Activated CD4-positive, alpha-beta T cell treated with anti-CD3 and anti-CD28 coated beads, Interleukin-2, Interleukin-6, amounts not matched to agents 100 ng/mL and 50 ng/mL, durations not matched to agents 16 hours and 8 hours (primary cell): ENCODE measurements at places on chromosomes 12 and 14.

- DNase-seq, result no peak
Observed at GRCh38 chr12:123445388-123446332, 9.2 kb upstream of the RILPL2 start.

DNA sequence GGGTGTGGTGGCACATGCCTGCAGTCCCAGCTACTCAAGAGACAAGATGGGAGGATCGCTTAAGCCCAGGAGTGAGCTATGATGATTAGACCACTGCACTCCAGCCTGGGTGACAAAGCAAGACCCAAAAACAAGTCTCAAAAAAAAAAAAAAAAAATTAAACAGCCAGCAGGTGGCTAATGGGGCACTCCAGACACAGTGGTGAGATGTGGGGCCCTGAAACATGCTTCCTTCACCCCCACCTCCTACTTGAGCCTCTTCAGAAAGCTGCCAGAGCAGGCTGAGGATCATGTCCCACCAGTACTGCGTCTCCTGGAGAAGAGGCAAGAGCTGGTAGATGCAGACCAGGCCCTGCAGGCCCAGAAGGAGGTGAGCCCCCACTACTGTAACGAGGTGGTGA is 2.1 kb downstream of the CFAP73 start:
- no peak for DNase-seq

DNA sequence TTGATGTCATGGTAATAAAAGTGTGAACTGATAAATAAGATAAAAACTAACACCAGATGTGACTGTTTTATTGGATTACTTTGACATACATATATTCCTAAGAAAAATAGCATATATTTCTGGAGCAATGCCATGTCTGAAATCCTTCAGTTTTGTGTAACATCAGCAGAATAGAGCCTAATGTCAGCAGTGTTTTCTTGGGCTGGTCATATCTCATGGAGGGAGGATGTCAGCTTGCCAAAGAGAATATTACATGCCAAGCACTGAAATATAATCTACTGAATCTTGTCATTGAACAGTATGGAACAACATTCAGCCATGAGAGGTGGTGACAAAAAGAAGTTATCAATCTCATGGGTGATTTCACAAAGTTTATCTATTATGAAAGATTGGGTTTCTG is 220.3 kb downstream of the KLHL28 start:
- DNase-seq, result no peak

- no peak for DNase-seq
Observed at GRCh38 chr14:64092940-64093339, 201.2 kb downstream of the ESR2 start.

GRCh38 chr12:85775091-85775490 is 61.1 kb downstream of the RASSF9 start:
- no peak for DNase-seq
